D721Med (cell line): ENCODE measurements at places on chromosomes 6 and 20.

DNA sequence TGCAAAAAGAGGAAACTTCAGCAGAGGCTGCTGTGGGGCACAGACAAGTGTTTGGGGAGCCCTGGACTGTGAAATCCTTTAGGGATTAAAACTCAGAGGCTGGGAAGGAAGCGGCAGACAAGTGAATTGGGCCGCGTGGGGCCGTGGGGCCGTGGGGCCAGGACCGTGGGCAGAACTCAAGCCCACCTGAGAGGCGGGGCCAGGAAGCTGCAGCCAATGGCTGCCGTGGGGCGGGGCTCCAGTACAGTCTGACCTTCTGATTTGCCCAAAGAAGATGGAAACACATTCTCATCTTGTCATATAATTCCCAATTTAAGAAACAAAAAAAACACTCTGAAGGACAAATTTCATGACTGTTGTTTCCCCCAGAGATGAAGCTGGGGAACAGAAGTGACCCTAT lies 55.4 kb downstream of the ANKRD60 start:
- DNase-seq: no peak

DNA sequence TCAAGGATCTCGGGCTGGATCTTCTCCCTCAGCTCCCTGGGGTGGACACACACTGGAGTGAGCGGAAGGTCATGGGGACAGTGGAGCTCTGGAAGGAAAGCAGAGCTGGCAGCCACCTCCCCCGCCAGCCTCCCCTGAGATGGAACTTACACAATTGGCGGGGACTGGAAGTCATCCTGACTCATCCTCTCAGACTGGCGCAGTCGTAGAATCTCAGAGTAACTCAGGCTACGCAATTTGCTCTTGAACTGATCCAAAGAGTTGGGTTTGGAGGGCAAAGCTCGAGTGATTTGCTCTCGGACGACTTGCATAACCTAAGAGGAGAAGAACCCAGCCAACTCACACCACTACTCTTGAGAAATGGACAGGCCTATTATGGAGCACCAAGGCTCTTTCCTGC lies 34.8 kb downstream of the ELMO2 start:
- DNase-seq: no peak

GRCh38 chr20:49477200-49477599 lies 5.3 kb downstream of the KCNB1 start:
- DNase-seq: no peak

DNA sequence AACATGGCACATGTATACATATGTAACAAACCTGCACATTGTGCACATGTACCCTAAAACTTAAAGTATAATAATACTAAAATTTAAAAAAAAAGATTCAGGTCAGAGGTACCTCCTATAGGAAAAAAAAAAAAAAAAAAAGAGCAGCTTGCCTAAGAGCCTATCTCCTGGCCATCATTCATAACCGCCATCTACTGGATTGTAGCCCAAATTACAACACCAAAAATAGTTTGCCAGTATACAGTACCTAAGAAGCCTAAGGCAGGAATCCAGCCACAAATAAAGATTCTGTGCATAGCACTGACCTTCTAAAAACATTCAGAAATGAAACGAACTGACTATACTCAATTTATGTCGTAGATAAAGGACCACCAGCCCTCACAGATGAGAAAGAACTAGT lies 438.4 kb upstream of the ADGRB3 start:
- no peak for DNase-seq

DNA sequence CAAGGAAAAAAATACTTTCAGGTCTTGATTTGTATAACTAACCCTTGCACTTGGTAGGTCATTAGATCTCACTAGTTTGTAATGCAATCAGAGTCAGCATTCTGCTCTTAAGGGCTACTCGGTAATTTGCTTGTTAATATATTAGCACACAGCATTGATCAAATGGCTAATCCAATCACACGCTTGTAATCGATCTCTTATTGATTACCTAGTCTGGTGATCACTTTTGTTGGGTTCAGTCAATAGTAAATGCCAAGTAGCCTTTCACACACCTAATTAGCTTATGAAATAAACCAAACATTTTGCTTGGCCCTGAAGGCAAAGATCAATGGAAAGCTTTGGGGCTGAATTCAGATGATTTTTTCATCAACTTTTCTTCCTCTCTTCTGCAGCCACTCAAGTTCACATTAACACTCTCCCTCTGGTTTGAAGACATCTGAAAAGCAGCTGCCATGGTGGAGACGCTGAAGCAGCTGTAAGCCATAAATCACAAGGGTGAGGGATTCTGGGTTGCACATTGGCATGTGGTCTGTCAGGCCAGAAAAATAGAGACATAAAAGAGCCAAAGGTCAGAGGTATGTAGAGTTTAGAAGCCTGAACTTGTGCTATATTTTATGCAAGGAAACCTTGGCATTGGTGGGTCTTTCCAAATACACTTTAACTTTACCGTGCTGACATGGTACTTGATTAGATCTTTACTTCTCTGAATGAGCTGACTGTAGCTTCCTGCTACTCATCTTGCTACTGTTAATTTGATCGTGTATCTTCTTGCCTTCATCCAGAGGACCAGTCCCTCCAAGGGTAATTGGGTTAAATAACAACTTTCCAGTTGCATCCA lies 234.4 kb downstream of the SIM1 start:
- no peak for DNase-seq

- no peak for DNase-seq
These were observed 212.7 kb downstream of the TMEM242 start for GRCh38 chr6:157110607-157111006.

DNA sequence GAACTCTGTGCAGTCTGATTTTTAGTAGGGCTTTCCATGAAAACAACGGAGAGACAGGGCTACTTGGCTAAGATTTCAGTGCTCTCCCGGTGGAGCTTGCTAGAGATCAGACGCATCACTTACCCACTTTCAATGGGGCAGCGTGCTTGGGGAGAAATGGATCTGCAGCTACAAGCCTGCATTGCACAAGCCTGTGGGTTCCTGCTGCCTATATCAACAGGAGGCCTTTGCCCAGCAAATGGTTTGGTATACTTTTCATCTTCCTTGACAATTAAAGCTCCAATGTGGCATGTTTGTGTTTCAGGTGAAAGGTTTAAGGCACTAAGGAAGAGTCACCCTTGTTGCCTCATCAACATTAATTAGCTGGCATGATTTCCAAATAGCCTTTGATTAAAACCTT lies 136.0 kb upstream of the FOXQ1 start:
- DNase-seq: no peak

GRCh38 chr6:156832231-156832647 lies 55.1 kb downstream of the ARID1B start:
- DNase-seq: no peak

GRCh38 chr20:17845701-17846475 lies 122.7 kb downstream of the SNX5 start:
- no peak for DNase-seq

DNA sequence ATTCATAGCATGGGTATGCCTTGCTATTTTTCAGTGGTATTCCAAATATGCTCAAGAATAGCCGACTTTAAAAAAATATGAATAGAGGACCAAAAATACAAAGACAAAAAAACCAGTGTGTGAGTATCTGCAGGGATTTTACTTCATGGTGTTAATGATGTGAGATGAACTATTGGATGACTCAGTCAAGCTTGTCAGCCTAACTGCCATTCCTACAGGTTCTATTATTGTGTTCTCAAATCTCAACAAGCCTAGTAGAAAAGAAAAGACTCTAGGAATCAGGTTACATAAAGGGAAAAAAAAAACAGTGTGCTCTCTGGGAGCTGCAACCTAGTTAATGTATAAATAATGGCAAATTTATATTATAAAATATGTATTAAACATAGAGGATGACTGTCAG lies 588.4 kb upstream of the BTBD3 start:
- DNase-seq: no peak

DNA sequence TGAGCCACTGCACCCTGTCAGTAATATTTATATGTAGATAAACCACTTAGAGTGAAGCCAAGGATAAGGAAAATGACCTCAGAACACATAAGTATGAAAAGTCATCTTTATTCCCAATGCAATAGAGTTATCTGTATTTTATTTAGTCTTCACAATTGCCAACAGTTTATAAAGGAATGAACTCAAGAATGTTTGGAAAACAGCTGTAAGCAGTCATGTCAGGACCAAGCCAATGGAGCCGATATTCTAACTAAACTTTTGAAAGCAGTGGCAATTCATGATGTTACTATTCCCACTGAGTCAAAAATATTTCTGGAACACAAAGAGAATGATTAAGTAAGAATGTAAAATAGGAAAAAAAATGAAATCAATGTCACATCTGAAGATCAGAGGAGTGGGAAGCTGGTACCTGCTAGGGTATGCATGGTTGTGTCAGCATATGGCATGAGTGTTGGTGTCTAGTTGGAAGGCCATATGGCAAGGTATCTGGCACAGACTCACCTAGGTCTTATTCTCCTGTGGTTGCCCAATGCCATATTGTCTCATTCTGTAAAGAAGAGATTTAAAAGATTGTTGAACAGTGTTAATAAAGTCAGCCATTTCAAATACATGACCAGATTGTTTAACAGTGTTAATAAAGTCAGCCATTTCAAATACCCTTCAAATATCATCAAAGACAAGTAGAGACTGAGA lies 118.2 kb downstream of the ADAT2 start:
- no peak for DNase-seq

DNA sequence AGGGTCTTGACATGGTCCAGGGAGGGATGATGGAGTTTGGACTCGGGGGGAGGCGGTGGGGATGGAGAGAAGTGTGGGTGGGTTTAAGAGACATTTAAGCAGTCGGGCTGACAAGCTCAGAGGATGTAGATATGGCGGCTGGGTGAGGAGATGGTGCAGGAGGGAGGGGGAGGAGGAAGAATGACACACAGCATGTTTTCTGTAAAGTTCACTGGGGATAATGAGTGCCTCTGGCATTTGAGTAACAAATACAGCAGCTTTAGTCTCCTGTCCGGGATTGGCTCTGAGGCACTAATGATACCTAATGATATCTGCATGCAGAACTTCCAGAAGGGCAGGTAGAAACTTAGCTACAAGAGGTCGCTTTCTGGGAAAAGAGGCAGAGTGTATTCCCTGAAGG lies 107.8 kb downstream of the DHX35 start:
- no peak for DNase-seq

- DNase-seq: no peak
These were observed 49.4 kb downstream of the DTD1 start for GRCh38 chr20:18637224-18637623.

- DNase-seq: no peak
These were observed 135.1 kb downstream of the ZFP64 start for GRCh38 chr20:52056203-52057062.

DNA sequence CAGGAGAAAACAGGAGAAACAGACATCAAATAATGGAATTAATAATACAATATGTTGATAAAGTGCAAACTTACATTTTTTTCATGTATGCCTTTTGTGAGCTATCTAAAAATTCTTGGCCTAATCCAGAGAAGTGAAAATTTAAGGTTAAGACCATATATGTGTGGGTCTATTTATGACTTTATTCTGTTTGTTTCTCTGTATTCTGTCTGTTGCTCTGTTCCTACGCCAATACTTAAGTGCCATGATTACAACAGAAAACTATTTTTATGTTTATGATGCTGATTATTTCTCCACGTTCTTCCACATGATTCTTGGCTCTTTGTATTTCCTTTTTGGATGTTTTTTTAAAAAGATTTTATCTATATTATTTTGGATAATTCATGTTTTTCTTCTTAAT lies 109.6 kb upstream of the MAP3K4 start:
- no peak for DNase-seq

DNA sequence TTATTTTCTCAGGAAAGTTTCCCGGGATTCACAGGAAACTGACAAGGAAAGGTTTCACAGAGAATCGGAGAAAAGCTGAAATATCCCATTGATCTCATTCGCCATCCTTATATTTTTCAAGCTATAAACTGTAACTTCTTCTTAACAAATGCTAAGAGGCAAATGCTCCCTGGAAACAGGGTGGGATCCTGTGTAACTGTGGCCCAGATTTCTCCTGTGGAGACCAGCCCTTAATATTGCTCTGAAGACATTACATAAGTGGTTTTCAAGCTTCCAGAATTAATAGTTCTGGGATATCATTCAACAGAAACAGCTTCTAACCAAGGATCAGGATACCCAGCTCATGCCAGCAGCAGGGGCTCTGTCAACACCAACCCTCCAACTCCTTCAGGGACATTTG lies 69.2 kb downstream of the THBS2 start:
- DNase-seq: no peak

DNA sequence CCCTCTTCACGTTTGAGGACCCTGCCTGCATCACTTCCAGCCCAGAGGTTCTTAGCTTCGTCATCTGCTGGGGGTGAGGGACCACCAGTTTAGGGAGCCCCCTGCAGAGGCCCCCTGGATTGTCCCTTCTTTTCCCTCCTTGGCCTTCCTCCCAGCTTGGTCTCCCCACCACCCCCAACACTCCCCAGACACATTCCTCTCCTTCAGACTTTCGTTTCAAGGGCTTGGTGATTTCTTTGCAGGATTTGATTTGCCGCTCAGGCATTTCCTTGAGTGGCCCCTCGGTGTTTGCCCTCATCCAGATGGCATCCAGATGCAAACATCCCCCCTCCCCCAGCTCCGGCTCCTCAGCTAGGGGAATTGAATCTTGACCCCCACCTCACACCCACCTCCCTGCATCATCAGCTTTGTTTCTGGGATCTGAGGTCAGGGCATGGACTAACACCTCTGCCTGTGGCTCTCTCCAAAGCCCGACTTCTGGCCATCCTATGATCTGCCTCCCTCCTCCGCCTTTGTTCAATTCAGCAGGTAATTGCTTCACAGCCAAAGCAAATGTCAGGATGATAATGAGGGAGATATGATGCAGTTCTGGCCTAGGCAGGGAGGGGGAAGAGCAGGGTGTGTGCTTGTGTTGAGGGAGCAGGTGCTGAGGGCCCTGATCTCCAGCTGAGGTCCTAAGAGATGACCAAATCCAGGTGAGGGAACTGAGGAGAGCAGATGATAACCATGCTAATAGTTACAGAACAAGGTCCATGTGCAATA lies 141.5 kb downstream of the VEGFA start:
- no peak for DNase-seq

DNA sequence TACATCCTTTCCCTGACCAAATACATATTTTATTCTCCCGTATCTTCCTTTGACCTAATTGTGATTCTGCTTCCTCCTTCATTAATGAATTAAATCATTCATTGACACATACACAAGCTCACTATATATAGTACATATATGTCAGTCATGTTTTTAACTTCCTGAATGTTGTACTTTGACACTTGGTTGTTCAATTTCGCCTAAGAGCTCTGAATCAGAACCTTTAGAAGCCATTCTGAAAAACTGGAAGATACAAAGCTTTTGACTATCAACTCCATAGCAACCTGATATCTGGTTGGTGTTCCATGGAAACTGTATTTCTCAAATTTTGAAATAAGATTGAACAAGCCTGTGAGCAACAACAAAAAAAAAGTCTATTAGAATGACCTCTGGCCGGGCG lies 27.3 kb upstream of the HFE start:
- no peak for DNase-seq
